Caudate nucleus (tissue), 63 donors: ENCODE measurements at places on chromosomes 2 and 18.

DNA sequence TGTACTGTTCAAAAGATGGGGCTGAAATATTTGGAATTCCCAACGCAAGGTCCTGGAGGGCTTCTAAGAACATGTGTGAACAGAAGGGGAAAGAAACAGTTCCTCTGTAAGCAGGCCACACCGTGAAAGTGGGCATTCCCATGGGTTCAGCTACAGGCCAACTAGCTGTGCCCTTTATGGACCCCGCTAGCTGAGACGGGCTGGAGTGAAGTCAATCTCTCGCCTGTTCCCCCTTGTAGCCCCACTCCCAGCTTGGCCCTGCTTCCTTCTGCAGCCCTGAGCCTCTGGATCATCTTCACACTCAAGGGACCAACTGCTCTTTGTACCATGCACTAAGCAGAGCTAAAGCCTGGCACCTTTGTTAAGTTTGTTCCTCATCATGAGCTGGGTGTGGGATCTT is 55.4 kb downstream of the POLR1A start:
- no peak for DNase-seq

GRCh38 chr2:24926602-24927252 is 6.7 kb upstream of the ADCY3 start:
- DNase-seq = no peak

GRCh38 chr18:9818423-9818734 is 67.4 kb upstream of the TXNDC2 start:
- no peak for DNase-seq

DNA sequence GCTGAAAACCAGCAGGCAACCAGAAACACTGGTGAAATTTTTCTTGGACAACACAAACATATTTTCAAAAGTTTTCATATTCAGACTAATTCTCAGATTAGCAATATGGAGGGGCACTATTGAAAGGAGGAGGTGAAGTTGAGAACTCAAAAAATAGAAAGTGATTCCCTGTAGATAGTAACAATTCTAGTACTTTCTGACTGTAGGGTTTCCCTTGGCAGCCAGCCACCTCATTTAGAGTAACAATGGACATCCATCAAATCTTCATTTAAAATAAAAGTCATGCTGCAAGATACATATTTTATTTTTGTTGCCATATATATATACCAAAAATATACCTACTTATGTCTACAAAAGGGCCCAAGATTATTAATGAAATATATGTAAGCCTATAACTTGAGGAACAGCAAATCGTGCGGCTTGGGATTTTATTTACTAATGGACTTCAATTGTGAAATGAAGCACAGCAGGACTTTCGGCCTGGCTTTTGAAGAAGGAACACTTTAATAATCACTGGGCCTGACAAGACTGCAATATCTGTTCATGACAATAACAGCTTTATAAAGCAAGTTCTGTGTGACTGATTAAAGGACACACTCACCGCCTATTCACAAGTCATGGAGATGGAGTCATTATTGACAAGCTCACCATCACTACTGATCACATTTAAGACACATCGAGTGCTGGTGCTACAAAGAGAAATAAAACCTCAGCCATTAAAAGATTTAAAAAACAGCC is 6.8 kb upstream of the NR4A2 start:
- no peak for DNase-seq

DNA sequence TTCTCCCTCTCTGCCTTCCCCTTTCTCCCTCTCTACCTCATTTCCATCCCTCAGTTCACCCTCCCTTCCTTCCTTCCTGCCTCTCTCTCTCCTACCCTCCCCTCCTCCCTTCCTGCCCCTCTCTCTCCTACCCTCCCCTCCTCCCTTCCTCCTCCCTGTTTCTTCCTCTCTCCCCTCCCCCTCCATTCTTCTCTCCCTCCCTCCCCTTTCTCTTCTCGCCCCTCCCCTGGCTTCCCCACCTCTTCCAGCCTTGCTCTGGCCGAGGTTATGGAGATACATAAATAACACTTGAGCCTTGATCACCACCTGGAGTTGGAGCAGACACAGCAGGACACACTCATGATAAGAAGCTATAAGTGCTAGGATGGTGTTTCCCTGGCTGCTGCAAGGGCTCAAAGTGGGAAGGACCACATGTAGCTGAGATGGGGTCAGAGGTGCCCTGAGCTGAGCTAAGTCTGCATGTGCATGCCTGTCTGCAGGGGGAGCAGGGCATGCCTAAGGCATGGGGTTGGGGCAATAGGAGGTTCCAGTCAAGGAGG is 326.1 kb upstream of the HS6ST1 start:
- no peak for DNase-seq

DNA sequence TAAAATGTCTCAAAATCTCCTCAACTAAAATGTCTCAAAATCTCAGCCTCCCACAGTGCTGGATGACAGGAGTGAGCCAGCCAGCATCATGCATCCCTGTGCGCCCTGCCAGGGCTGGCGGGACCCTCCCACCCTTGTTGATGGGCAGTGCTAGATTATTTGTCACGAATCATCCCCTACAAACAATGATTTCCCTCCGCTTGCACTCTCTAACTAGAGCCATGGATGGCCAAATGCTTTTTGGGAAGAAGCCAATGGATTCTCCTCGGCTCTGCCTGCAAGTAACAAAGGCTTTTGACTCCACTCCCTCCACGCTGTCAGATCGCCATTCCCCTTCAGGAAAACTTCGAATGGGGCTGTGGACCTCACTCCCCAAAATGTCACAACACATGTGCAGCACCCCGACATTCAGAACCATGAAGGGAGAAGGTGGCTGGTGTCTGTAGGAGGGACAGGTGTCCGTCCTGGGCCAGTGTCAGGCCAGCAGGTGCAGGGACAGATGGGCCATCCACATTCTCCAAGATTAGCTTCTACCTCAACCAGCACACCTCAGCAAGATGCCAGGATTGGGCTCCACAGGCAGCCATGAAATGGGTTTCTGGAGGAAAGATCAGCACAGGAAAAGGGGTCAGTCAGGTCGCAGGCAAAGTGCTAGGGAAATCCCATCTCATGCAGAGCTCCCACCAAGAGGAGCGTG is 11.5 kb downstream of the AMER3 start:
- DNase-seq = no peak

- no peak for DNase-seq
Observed at GRCh38 chr18:45481821-45482220, 133.5 kb upstream of the SLC14A2 start.

DNA sequence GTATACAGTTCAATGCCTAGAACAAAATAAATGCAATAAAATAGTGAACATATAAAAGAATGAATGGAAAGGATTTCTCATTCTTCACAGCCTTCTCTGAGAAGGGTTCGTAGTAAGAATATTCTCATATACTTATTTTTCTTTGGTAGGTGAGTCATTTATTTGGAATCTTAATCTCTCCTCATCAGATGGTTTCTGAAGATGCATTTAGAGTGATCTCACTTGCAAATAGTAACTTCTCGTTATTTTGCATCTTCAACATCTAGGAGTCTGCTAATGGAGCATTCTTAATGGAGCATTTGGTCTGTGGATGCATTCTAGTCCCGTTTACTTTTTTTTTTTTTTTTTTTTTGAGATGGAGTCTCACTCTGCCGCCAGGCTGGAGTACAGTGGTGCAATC is 3.9 kb downstream of the UBXN4 start:
- DNase-seq = no peak

- no peak for DNase-seq
Observed at GRCh38 chr2:233831861-233832260, 22.5 kb downstream of the HJURP start.

DNA sequence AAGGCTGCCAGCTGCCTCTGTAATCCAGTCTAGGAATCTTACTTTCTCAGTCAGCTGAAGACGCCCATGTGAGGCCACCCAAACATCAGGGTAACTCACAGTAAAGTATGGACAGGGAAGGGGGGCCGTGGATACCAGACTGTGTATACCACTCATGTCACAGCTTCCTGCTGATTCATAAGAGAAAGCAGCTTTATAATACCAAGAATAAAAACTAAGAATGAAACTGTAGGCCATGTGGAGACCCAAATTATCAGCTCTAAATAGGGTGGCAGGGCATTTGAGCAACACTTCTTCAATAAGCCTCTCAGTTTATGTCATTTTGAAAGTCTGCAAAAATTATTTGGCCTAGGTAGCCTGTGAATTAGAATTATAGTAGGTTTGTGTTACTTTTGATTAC is 115.0 kb upstream of the CDCA7 start:
- no peak for DNase-seq

DNA sequence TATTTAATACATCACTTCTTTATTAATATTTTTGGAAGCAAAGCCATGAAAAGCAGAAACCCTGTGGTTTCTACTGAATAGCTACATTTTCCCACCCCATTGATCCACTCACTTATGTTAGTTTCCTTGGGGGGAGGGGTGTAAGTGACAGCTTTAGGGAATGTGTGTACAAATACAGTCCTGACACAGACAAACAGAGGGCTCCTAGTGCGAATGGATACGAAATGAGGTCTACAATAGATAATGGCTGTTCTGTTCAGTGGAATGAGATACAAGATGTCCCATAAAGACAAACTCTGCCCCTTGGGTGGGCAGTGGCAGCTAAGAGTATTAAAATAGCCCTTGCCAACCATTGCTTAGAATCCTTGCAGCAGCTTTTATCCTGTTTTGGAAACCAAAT is 312.9 kb downstream of the NCKAP5 start:
- no peak for DNase-seq

GRCh38 chr18:156514-157230 is 1.7 kb upstream of the USP14 start:
- no peak for DNase-seq

DNA sequence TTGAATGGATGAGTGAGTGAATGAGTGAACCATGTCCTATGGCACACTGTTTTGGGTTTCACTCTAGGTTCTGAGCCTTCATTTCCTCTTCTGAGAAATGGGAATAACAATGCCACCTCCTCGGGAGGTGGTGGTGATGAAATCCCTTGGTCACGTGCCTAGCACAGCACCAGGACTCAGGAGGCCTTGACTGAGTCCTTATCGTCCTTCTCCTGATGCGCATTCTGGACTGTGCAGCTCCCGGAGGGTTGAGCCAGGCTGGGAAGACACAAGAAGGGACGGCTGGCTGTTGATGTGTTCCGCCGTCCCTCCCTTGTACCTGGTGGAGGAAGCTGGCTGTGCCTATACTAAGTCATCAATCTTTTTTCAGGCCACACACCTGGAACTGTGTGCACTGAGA is 437.3 kb downstream of the ZNF521 start:
- no peak for DNase-seq

DNA sequence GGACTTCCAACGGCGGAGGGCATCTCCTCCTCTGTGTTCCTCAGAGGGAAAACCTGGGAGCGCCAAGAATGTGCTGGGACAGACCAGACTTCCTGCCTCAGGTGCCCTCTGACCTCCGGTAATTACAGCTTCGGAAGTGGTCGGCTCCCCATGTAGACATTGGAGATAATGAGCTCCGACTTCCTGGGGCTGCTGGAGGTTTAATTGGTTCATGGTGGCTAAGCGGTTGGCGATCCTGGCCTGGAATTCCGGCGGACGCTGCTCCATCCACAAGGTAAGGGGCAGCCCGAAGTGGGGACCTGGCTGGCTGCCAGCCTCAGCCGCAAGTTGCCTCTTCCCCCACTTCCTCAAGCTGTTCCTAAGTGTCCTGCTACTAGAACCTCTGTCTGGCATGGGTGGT is 83.2 kb upstream of the EPC2 start:
- DNase-seq = no peak

- DNase-seq = no peak
Observed at GRCh38 chr2:211085056-211085680, 528.8 kb downstream of the CPS1 start.

- no peak for DNase-seq
Observed at GRCh38 chr18:72375618-72376017, 168.5 kb downstream of the CBLN2 start.

DNA sequence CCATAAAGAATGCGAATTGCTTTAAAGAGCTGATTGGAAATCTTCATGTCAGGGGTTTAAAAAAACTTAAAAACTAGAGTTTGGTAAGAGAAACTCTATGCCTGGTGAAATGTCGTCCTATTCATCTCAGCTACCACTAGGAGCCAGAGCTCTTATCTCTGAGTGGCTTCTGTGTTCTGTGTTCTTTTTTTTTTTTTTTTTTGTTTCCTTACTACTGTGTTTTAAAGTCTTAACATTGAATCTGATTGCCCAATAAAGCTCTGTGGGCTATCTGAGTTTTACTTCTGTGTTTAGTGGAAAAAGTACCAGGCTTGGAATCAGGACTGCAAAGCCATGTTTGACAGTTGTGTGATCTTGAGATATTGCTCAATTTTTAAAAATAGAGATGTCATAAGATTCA is 494.8 kb downstream of the RIT2 start:
- no peak for DNase-seq

- DNase-seq = no peak
Observed at GRCh38 chr2:39667104-39667885, 1.6 kb downstream of the TMEM178A start.

DNA sequence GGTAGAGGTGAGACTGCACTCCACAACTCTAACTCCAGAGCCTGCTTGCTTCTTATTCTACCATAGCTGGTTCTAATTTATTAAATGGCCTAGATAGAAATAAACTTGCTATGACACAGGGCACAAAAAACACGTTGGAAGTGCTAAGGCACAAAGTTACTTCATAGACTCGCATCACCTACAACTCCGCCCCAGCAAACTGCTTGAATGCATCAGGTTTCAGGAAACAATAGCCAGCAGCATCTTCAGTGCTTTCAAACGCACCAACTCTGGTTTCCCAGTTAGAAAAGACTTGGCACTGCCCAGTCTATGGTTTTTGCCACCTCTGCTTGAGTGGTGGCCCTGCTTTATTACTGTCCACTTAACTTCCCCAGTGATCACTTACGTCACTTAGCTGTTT is 142.6 kb downstream of the RIF1 start:
- no peak for DNase-seq
